ENCODE measurements at places on chromosomes 3 and 15. TPM values are rescaled to one million over a fixed set of nuclear protein-coding genes. Genes with fewer than 3 reads are reported as not detected.

Gene WDR93
- not detected for total RNA-seq

Gene TFRC
- 53.6 TPM for total RNA-seq

Gene RASGRF1
- total RNA-seq = not detected

Gene TMEM212
- not detected for total RNA-seq

Gene OR5K2
- not detected for total RNA-seq

Gene ILDR1
- not detected for total RNA-seq

GRCh38 chr3:105791919-105792786 is 76.7 kb downstream of the CBLB start:
- H3K4me1 ChIP-seq = peaks cover 26% of the 10 kb centered on the region
- no peak for DNase-seq
- H3K27ac ChIP-seq = no peak overlapping the region
- H3K36me3 ChIP-seq = no peaks in the 10 kb centered on the region

DNA sequence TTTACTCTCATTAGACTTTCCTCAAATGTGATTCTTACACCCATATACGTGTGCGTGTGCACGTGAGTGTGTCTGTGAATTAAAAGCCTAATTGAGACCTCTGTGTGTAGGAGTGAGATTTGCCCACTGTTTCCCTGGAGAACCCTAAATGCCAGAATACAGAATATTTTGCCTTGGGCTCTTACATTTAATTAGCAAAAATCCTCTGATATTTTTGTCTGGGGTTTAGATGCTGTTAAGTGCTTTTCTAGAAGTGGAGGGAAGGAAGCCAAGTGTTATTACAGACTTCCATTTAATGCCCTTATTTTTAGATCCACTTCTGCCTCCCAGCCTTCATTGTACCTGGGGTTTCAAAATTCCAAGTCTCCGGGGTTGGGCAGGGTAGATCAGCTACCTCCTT is 17.8 kb downstream of the ZNF35 start:
- H3K27me3 ChIP-seq = no peaks in the 10 kb centered on the region
- no peak for DNase-seq
- peaks cover 4% of the 10 kb centered on the region for H3K4me1 ChIP-seq
- no peak overlapping the region for H3K27ac ChIP-seq
- H3K36me3 ChIP-seq = peaks cover 11% of the 10 kb centered on the region

- no peak overlapping the region for H3K27ac ChIP-seq
- no peaks in the 10 kb centered on the region for H3K36me3 ChIP-seq
- no peaks in the 10 kb centered on the region for H3K27me3 ChIP-seq
Observed at GRCh38 chr3:166447513-166447912, 610.3 kb upstream of the BCHE start.

DNA sequence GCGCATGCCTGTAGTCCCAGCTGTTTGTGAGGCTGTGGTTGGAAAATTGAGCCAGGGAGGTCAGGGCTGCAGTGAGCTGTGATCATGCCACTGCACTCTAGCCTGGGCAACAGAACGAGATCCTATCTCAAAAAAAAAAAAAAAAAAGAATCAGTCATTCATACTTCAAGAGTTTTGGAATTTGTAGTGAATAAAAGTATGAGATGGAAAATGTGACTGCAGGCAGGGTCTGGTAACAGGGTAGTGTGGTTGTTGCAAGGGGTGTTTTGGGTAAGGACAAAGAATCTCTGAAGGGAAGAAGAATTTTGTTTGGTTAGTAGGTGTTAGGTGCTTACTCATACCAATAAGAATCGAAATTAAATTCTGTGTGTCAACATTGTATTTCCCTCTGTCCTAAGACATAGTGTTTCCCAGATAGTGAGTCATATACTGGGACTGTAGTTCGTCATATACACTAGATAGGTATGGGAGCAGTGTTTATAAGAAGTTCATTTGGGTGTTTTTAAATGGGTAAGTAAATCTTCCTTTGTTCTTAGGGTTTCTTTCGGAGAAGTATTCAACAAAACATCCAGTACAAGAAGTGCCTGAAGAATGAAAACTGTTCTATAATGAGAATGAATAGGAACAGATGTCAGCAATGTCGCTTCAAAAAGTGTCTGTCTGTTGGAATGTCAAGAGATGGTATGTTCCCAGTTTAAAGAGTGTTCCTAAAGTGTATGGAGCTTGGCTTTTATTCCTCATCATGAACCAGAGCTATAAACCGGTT is 14.2 kb downstream of the NR1D2 start:
- peak overlapping the region; percentile 7 for H3K4me3 ChIP-seq
- H3K27me3 ChIP-seq = no peaks in the 10 kb centered on the region
- H3K4me1 ChIP-seq = peaks cover 26% of the 10 kb centered on the region
- H3K36me3 ChIP-seq = peaks cover 12% of the 10 kb centered on the region
- no peak for DNase-seq

DNA sequence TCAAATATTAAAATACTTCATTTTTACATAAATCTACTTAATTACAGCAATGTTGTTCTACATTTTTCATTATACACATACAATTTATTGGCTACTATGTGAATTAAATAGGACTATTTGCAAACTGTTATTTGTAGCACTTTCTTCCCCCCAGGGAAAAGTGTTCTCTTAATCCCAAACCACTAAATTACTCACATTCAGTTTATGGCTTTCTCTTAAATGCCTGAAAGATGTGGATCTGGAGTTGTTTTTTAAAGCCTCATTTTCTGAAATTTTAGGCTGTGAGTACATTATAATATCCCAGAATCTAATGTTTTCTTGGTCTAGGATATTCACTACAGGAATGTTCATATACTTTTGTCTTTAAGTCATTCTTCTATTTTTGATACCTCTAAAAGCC is 32.7 kb downstream of the PRTG start:
- no peak overlapping the region for H3K4me3 ChIP-seq
- no peak overlapping the region for H3K27ac ChIP-seq
- H3K36me3 ChIP-seq = peaks cover 2% of the 10 kb centered on the region
- peaks cover 10% of the 10 kb centered on the region for H3K4me1 ChIP-seq
- DNase-seq = no peak

GRCh38 chr3:57030721-57031120 is 29.7 kb upstream of the SPATA12 start:
- no peaks in the 10 kb centered on the region for H3K27me3 ChIP-seq
- no peak overlapping the region for H3K27ac ChIP-seq
- H3K4me1 ChIP-seq = no peaks in the 10 kb centered on the region
- DNase-seq = peak; percentile 38
- H3K4me3 ChIP-seq = no peak overlapping the region

DNA sequence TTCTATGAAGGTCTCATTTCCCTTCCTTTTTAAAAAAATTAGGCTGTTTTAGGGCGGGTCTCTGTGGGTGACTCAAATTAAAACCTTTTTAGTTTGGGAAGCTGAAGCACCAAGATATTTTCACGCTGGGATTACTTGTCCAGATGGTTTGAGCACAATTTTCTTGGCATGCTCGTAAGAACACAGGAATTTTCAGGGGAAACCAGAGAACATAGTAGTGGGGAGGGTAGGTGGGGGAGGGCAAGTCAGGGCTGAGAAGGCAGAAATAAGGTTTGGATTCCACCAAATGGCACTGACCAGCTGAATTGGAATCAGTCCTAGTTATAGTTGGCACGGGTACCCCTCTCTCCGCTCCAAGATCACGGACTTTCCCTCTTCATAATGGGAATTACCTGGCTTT is 97.3 kb upstream of the LRIG1 start:
- no peak overlapping the region for H3K4me3 ChIP-seq
- H3K36me3 ChIP-seq = no peaks in the 10 kb centered on the region
- DNase-seq = no peak
- H3K4me1 ChIP-seq = peaks cover 49% of the 10 kb centered on the region

DNA sequence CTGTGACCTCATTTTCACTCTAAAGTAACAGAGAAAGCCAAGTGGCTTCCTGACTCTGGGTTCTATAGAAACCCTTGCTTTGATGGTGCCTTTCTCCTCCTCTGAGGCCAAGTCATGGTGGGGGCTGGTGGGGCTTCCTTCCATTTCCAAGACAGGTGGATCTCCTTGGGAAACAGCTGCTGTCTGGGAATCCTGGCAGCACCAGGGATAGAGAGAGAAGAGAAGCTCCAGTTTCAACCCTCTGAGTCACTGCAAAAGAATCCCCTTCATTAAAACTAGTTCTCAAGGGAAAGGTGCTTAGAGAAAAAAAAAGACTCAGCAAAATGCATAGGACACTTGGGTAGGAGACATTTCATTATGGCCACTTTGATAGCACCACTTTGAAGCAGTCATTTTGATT is 614.4 kb downstream of the FHIT start:
- no peak overlapping the region for H3K27ac ChIP-seq
- H3K4me1 ChIP-seq = peaks cover 25% of the 10 kb centered on the region
- no peak overlapping the region for H3K4me3 ChIP-seq

DNA sequence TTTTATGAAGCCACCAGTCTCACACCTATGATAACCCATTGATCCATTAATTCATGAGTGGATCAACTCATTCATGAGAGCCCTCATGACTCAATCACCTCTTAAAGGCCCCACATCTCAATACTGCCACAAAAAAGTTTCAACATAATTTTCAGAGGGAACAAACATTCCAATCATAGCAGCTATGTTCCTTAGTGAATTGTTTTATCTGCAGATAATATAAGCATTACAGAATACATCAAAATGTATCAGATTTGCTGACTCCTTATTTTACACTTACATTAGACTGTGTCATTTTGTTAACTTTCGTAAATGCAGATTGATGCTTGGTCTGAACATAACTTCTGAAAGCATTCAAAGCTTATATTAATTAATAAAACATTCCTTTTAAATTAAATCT is 155.3 kb upstream of the MBNL1 start:
- no peak overlapping the region for H3K27ac ChIP-seq
- H3K27me3 ChIP-seq = no peaks in the 10 kb centered on the region
- no peaks in the 10 kb centered on the region for H3K36me3 ChIP-seq
- H3K4me3 ChIP-seq = no peak overlapping the region
- no peak for DNase-seq
- H3K4me1 ChIP-seq = peaks cover 8% of the 10 kb centered on the region

- no peak overlapping the region for H3K4me3 ChIP-seq
- H3K27me3 ChIP-seq = no peaks in the 10 kb centered on the region
- no peak for DNase-seq
Observed at GRCh38 chr3:132709761-132710160, 12.4 kb downstream of the NPHP3 start.

DNA sequence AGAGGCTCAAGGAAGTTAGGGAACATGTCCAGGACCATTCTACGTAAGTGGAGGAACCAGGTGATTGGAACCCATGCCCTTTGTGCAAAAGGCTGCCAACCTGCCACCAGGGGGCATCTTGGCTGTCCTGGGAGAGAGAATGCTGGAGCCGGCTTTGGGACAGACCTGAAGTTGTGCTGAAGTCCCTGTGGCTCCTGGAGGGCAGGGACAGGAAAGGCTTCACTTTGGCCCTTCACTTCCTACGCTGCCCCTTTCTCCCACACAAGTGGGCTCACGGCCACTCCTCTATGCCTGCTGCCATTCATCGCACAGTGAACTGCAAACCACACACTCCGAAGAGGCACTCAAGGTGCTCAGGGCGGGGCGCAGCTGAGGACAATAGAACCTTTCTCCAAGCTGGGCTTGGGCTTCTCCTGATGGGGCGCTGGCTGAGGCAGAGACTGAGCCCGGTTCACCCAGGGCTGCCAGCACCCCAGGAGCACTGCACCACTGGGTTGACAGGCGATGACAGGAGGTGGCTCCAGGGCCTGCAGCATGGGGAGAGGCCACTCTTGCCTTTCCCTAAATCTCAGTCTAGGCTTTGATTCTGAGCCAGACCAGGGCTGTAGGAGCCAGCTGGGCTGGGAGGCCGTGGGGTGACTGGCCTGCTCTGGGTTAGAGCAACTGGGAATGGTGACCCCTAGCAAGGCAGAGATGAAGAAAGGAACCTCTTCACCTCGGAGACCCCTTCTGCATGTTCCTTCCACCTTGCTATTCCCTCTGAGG is 8.4 kb downstream of the SHF start:
- H3K36me3 ChIP-seq = peaks cover 6% of the 10 kb centered on the region
- H3K4me3 ChIP-seq = no peak overlapping the region
- H3K4me1 ChIP-seq = peaks cover 7% of the 10 kb centered on the region

DNA sequence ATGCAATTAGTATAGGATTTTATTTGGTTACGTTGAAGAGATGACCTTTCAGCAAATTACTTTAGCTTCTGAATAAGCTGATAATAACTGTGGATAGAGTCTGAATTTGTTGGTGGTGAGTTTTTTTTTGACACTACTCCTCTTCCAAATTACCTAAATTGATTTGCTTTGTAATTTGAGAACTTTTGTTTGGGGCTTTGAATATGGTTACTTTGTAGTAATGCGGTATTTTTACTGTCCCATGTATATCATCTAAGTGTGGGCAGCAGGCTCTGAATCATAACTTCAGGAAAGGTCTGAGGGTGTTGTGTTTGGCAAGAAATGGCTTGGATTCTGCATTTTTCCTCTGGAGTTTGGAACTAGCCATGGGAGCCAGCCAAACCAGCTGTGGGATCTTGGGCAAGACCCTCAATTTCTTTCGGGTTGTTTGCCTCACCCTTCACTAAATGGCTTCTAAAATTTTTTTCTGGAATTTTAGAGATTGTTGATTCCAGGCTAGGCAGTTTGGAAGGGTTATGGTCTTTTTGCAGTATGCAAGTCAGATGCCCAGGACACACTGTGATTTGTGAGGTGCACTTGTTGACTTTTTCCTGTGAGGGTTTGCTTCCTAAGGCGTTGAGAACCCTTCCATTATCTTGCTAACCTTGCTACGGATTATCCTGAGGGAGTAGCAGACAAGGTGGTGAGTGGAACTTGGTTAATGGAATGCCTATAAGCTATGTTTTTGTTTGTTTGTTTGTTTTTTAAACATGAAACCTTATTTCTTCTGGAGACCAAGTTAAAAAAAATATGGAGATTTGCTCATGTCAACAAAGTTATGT is 10.4 kb downstream of the PTPRG start:
- no peaks in the 10 kb centered on the region for H3K27me3 ChIP-seq
- no peak overlapping the region for H3K4me3 ChIP-seq
- no peaks in the 10 kb centered on the region for H3K36me3 ChIP-seq
- peak overlapping the region; percentile 80 for H3K27ac ChIP-seq
- no peak for DNase-seq
- peaks cover 63% of the 10 kb centered on the region for H3K4me1 ChIP-seq

DNA sequence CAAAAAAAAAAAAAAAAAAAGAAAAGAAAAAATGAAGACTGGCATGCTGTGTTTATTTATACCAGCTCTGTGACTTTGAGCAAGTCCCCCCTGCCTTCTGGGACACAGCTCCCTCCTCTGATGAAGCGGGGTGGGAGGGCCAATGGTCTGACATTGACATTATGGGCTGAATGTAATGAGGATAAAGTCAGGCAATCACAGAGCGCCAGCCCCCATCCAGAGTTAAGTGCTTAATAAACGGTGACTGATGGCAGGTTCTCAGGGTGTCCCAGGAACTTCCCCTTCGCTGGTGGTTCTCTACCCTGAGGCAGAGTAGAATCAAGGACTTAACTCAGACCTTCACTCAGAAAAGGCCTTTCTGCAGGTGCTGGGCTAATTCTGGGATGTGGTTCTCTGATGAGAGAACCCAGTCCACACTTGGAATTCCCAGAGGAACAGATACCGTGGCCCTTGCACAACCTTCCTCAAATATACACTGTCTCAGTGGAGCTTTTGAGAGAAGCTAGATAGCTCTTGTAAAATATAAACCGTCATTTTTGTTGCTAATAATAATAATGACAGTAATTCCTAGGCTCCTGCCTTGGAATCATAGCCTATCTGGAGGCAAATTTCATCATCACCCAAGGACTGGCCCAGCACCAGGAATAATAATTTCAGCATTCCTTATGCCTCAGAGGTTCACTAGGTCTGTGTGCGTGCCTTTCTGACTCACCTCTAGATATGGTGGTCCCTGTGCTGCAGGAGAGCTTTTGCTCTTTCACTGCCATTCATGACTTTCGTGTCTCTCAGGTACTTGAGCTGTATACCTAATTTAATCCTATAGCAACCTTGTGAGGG is 115.8 kb downstream of the RPLP1 start:
- no peak for DNase-seq
- peak overlapping the region; percentile 70 for H3K27ac ChIP-seq
- no peak overlapping the region for H3K4me3 ChIP-seq

- no peak for DNase-seq
- no peaks in the 10 kb centered on the region for H3K27me3 ChIP-seq
- peaks cover 30% of the 10 kb centered on the region for H3K4me1 ChIP-seq
- no peak overlapping the region for H3K27ac ChIP-seq
- no peaks in the 10 kb centered on the region for H3K36me3 ChIP-seq
- H3K4me3 ChIP-seq = no peak overlapping the region
Observed at GRCh38 chr3:94272016-94272415, 209.2 kb downstream of the NSUN3 start.

Data from chondrocyte (in vitro differentiated cells).